Caco-2 (cell line): ENCODE measurements at places on chromosomes 12 and 14.

GRCh38 chr12:67088401-67089118, 180.6 kb upstream of the CAND1 start:
- no peak overlapping the region for H3K4me3 ChIP-seq
- no peaks in the 10 kb centered on the region for H3K36me3 ChIP-seq
- no peak overlapping the region for H3K27ac ChIP-seq
- H3K4me1 ChIP-seq, result peaks cover 7% of the 10 kb centered on the region; the same call in 1 of the 2 replicates
- H3K27me3 ChIP-seq, result no peaks in the 10 kb centered on the region

DNA sequence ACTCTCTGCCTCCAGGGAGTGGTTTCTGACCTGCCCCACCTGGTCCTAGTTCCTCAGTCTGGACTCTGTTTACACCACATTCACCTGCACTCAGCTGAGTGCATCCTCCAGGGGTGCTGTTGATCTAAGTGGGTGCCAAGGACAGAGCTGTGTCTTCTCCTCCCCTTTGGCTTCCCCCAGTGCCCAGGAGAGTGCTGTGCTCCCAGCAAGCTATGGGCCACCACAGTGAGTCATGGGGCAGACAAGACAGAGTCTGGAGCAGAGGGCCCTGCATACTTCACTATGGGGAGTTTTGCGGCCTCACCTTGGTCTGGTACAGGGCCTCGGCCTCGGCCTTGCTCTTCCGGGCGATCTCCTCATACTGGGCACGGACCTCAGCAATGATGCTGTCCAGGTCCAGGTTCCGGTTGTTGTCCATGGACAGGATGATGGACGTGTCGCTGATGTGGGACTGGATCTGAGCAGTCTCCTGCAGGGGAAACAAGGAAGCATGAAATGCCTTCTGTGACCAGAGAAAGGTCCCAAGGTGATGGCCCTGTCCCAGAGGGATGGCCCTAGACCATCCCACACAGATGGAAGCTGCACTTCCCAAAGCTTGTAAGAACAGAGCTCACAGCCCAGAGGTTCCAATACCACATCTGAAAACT, 4.9 kb downstream of the KRT73 start:
- DNase-seq, result no peak
- H3K27me3 ChIP-seq, result no peaks in the 10 kb centered on the region; the same call in 1 of the 2 replicates
- no peak overlapping the region for H3K4me3 ChIP-seq
- H3K4me1 ChIP-seq, result no peaks in the 10 kb centered on the region
- no peak overlapping the region for H3K27ac ChIP-seq

DNA sequence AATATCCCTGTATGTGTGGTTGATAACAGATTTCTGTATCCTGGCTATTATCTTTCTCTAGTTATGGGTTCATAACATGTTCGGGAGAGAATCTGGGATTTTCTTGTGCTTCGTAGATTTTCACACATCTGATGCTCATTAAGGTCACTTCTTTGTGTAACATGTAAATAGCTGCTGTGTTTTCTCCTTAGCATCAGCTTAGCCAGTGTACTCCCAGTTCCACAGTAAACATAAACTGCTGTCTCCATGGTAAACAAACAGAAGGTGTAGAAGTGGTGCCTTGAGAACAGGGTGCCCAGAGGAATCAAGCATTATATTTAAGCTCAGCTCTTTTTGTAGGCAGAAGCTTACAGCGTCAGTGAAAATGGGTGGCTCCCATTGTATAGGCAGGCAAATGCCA, 88.0 kb downstream of the ANO6 start:
- 0 out of 2 replicates have a peak, but pooled peaks cover 2% of the 10 kb centered on the region for H3K36me3 ChIP-seq
- H3K4me1 ChIP-seq, result peaks cover 28% of the 10 kb centered on the region
- H3K27ac ChIP-seq, result peak overlapping the region; percentile 75
- DNase-seq, result no peak
- H3K4me3 ChIP-seq, result no peak overlapping the region

DNA sequence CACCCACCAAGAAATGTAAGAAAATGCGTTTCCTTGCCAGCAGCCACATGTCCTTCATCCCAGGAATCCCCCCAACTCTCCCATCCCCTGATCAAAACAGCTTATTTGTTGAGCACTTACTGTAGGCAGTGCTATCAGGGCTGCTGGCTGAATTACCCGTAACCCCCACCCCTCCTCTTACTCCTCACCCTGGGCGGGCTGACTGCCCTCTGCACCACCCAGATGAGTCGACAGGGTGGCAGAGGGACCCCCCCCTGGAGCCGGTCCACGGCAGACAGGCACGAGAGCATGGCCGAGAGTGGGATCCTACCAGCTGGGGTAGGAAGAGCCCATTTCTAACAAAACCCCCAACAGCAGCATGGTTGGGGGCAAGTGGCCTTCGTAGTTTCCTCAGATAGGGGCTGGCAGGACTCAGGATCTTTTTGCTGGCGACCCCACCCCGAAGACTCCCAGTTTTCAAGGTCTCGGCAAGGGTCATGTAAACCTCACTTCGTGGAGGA, 1.1 kb upstream of the RHOF start:
- DNase-seq, result no peak
- no peaks in the 10 kb centered on the region; the same call in none of the 2 replicates for H3K36me3 ChIP-seq
- peaks cover 63% of the 10 kb centered on the region for H3K4me1 ChIP-seq
- H3K4me3 ChIP-seq, result peak overlapping the region; percentile 82
- peak overlapping the region; percentile 96 for H3K27ac ChIP-seq
- H3K27me3 ChIP-seq, result no peaks in the 10 kb centered on the region

GRCh38 chr12:58095002-58095401, 153.6 kb downstream of the ATP23 start:
- no peaks in the 10 kb centered on the region for H3K36me3 ChIP-seq
- no peak overlapping the region for H3K27ac ChIP-seq
- no peak overlapping the region for H3K4me3 ChIP-seq
- DNase-seq, result no peak

DNA sequence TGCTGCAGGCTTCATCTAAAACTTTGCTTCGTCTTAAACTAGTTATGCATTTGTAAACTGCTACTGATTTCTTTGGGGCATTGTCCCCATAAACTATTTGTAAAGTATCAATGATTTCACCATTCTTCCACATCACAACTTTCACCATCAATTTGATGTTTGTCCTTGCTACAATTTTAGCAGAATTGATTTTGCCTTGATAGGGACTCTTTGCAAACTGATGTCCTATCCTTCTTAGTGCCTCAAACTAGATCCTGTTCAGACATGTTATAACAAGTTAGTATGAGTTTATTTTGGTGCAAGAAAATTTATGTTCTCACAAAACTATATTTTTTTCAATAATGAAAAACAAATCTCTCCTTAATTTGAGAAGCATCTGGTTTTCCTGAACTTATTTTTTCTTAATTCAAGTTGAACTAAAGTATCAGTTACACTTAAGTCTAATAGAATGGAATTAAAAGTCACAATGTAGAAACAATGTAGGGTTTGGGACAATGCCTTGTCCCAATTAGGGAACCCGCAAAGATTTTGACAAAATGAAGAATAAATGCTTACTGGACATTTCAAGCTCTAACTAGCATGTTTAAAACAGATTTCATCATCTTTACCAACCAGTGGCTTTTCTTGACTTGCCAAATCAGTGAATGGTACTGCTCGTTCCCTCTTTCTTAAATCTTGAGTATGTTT, 10.1 kb upstream of the ARID4A start:
- no peak overlapping the region for H3K4me3 ChIP-seq
- no peak for DNase-seq
- no peaks in the 10 kb centered on the region for H3K27me3 ChIP-seq
- peak overlapping the region; percentile 21 for H3K27ac ChIP-seq
- peaks cover 2% of the 10 kb centered on the region; the same call in 1 of the 2 replicates for H3K36me3 ChIP-seq

DNA sequence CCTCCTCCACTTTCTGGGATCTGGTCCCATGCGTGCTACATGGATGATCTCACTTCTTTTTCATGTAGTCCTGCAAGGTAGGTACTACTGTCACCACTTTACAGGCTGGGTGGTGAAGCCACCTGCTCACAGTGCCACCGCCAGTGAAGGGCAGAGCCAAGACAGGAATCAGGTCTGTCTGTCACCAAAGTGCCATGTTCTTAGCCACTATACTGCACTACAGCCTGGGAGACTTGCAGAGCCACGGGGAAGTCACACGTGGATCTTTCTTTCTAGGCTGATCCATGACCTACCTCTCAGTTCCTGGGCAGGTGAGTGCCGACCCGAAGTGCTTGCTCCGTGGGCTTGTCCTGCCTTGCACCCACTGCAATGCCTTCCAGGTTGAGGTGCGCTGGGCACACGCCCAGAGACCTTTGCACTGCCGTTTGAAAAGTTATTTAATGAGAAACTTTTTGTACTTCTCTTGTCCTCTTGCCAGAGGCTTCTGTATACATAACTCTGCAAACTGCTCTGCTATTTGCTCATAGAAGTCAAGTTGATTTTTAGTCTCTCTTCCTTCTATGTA, 19.7 kb upstream of the CLMN start:
- H3K27ac ChIP-seq, result no peak overlapping the region
- no peaks in the 10 kb centered on the region; the same call in 1 of the 2 replicates for H3K4me1 ChIP-seq
- DNase-seq, result no peak

- no peaks in the 10 kb centered on the region for H3K4me1 ChIP-seq
- H3K4me3 ChIP-seq, result no peak overlapping the region
- no peaks in the 10 kb centered on the region for H3K36me3 ChIP-seq
- no peak overlapping the region for H3K27ac ChIP-seq
- H3K27me3 ChIP-seq, result no peaks in the 10 kb centered on the region
Observed at GRCh38 chr12:104707194-104707593, 250.4 kb downstream of the CHST11 start.

GRCh38 chr12:25816637-25817036, 141.8 kb upstream of the RASSF8 start:
- DNase-seq, result no peak
- no peaks in the 10 kb centered on the region for H3K36me3 ChIP-seq
- no peaks in the 10 kb centered on the region for H3K4me1 ChIP-seq
- no peaks in the 10 kb centered on the region for H3K27me3 ChIP-seq

DNA sequence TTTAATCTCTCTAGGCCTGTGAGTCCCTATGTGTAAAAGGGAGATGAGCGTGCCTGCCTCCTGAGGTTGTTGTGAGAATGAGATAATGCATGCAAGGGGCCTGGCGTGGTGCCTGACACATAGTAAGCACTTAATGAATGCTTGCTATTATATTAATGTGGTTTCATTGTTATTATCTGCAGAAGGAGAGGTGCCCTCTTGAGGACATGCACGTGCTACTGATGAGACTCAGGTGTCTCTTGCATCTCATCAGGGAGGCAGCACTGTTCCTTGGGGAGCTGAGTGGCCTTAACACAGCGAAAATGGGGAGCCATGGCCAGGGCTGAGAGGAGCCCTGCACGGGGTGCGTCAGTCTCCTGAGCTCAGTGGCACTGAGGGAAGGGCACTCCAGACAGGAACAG, 29.9 kb upstream of the BCDIN3D start:
- DNase-seq, result no peak
- H3K27ac ChIP-seq, result no peak overlapping the region
- peaks cover 30% of the 10 kb centered on the region for H3K4me1 ChIP-seq

- H3K4me1 ChIP-seq, result peaks cover 21% of the 10 kb centered on the region
- H3K27me3 ChIP-seq, result no peaks in the 10 kb centered on the region
- H3K36me3 ChIP-seq, result peaks cover 4% of the 10 kb centered on the region
- peak within 1 kb of the TSS; percentile 74 for H3K27ac ChIP-seq
Observed at GRCh38 chr14:24307575-24308341, at the start of gene CIDEB. Gene CIDEB, minus strand, starts transcription at chr14:24307977. Its CDS starts 119 bp downstream, at chr14:24307858.

DNA sequence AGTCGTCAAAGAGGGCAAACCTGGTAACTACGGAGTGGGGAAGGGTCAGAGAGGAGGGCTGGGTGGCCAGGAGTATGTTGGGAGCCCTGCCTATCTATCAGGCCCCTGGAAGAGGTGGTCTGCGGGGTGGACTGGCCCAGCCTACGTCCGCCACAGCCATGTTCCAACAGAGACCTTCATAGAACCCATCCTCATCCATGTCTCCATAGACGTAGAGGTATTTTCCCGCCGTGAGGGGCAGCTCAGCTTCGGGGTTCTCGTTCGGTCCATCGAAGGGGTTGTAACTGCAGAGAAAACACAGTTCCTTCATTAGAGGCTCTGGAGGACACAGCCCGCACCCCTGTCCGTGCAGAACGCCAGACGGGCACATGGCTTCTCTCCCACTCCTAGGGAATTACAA, 107.3 kb downstream of the PIWIL1 start:
- no peak for DNase-seq
- no peaks in the 10 kb centered on the region for H3K4me1 ChIP-seq
- no peak overlapping the region for H3K4me3 ChIP-seq
- H3K27ac ChIP-seq, result no peak overlapping the region
- H3K36me3 ChIP-seq, result no peaks in the 10 kb centered on the region

DNA sequence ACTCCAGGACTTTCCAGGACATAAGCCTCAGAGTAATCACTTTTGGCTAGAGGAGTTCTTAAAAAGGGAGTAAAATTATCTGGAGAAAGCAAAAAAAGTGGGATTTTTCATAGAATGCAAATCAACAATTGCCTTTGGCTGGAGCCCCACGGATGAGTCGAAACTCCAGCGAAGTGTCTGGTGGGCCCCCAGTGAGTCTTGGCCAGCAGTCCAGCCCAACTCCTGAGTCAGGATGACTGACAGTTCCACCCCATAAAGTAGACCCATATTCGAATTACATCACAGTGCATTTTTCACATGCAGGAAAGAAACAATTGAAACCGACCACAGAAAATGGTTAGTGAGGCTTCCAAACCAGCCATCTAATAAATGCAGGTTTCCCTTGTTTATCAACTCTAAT, 265.7 kb downstream of the BCL11B start:
- H3K27me3 ChIP-seq, result no peaks in the 10 kb centered on the region
- H3K4me3 ChIP-seq, result no peak overlapping the region
- no peaks in the 10 kb centered on the region for H3K4me1 ChIP-seq

- peak overlapping the region; percentile 56 for H3K27ac ChIP-seq
- no peaks in the 10 kb centered on the region for H3K27me3 ChIP-seq
- H3K36me3 ChIP-seq, result no peaks in the 10 kb centered on the region
Observed at GRCh38 chr14:32259368-32260013, 56.4 kb upstream of the RNU6-8 start.

DNA sequence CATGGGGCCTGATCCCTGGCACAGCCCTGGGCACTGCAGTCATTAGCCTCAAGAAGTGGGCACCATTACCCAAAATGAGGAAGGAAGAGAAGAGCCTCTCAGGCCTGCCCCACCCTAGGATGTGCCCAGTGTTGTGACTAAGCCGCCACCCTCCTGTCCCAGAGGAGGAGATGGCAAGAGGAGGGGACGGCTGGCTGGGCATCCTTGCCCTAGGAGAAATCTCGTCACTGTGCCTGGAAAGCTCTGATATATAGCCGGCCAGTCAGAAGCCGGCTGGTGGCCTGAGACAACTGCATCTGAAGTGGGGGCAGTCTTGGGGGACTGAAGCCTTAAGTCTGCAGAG, 115.2 kb downstream of the LGMN start:
- H3K4me1 ChIP-seq, result no peaks in the 10 kb centered on the region
- H3K4me3 ChIP-seq, result no peak overlapping the region
- no peak for DNase-seq
- H3K27me3 ChIP-seq, result no peaks in the 10 kb centered on the region
- H3K36me3 ChIP-seq, result no peaks in the 10 kb centered on the region

GRCh38 chr14:102993523-102993922, 63.8 kb downstream of the CDC42BPB start:
- no peak overlapping the region for H3K4me3 ChIP-seq
- DNase-seq, result peak; percentile 48
- H3K36me3 ChIP-seq, result peaks cover 1% of the 10 kb centered on the region; the same call in 1 of the 2 replicates

GRCh38 chr14:104795781-104796686, 486 bp upstream of the AKT1 start:
- peak overlapping the region; percentile 52 for H3K4me3 ChIP-seq
- DNase-seq, result no peak

GRCh38 chr12:76032043-76032981, 736 bp upstream of the PHLDA1 start:
- no peaks in the 10 kb centered on the region for H3K36me3 ChIP-seq
- no peaks in the 10 kb centered on the region for H3K27me3 ChIP-seq
- DNase-seq, result peak; percentile 45
- H3K4me3 ChIP-seq, result peak overlapping the region; percentile 97
